Activated T-cell treated with anti-CD3 and anti-CD28 coated beads, Interleukin-2, amount 50 U/mL, for 24 hours (primary cell): ENCODE measurements at places on chromosomes 6 and 20.

- no peak for DNase-seq
Observed at GRCh38 chr6:157849288-157850017, 26.4 kb downstream of the SNX9 start.

- DNase-seq = no peak
Observed at GRCh38 chr6:122130026-122130348, 269.5 kb upstream of the HSF2 start.

GRCh38 chr20:23358563-23358906, 3.4 kb upstream of the GZF1 start:
- DNase-seq = no peak

GRCh38 chr6:13998356-13998755, 73.6 kb downstream of the RNF182 start:
- no peak for DNase-seq

DNA sequence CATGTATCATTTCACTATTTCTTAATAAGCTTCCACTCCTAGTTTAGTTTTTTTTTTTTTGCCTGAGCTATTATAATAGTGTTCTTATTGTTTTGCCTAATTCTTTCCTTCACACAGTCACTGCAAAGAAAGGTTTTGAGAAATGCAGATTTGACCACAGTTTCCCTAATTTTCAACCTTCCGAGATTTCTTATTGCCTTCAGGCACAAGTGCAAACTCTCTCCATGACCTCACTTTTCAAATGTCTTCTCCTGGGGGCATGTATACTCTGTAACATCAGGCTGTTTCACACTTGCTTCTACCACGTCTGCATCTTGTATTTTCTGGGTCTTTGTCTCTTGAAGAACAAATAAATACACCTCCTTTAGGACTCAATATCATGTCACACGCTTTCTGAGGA, 339.0 kb upstream of the CITED2 start:
- DNase-seq = no peak

DNA sequence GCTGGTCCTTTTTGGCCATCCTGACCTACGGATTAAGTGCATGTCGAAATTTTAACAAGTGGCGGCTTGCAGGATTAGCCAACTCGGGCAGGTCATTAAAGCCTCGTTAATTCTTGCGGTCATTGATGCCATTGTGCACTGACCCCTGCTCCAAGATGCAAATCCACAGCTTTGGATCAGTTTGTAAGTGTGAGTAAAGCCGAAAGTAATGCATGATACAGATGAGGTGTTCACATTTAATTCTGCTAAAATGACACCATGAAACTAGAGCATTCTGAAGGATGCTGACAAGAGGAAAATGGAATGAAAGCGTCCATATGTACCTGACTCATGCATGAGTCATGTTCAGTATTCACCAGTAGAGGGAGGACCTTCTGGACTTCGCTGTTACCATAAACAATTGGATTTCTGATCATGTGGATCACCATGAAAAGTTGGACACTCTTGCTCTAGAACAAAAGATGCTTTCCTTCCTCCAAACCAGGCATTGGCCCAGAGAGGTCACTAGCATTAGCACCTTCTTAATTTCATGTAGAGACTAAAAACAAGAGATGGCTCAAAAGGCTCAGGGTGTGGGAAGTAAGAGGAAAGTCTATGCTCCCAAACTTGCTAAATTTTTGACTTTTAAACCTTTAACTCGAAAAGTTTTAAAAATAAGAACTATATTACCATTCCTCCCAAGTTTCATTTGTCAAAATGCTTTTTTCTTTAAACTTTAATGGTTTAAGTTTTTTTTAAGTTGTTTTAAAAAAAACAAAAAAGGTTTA, 48.0 kb downstream of the MUC22 start:
- no peak for DNase-seq

DNA sequence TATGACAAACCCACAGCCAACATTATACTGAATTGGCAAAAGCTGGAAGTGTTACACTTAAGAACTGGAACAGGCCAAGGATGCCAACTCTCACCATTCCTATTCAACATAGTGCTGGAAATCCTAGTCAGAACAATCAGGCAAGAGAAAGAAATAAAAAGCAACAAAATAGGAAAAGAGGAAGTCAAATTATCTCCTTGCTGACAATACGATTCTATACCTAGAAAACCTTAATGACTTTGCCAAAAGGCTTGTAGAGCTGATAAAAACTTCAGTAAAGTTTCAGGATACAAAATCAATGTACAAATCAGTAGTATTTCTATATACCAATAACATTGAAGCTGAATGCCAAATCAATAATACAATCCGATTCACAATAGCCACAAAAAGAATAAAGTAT, 32.4 kb downstream of the OR5V1 start:
- no peak for DNase-seq

DNA sequence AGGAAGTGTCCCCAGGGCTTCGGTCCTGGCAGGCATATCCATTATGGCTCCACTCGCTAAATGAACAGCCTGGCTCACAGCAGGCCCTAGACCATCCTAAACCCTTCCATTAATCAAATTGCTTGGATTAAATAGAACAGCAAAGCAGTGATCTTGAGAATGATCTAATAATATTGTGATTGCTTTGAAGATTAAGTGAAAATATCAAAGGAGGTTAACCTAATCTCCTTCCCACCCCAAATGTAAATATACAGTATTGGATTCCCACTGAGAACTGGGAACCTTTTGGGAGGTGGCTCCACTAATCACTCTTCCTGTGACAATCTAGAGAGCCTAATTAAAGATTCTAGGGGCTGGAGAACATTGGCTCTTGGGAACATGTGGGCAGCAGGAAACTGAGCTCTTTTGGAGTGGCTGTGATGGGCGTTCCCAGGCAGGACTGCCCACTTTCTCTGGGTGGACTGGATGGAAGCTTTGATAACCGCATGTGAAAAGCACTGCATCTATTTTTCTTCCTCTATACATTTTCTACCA, 68.3 kb upstream of the FRMD1 start:
- DNase-seq = no peak

GRCh38 chr6:31094389-31094881, 17.9 kb downstream of the C6orf15 start:
- DNase-seq = peak; percentile 59

GRCh38 chr6:33418690-33419291, 884 bp upstream of the CUTA start:
- peak; percentile 60 for DNase-seq

GRCh38 chr20:60869625-60870024, 382.4 kb upstream of the CDH4 start:
- DNase-seq = no peak

- DNase-seq = no peak
Observed at GRCh38 chr20:4563534-4563933, 158.2 kb upstream of the PRND start.

GRCh38 chr6:140560671-140561070, 1186.2 kb upstream of the CITED2 start:
- no peak for DNase-seq

- DNase-seq = no peak
Observed at GRCh38 chr20:62643521-62644043, 1.3 kb downstream of the SLCO4A1 start.
